Fibroblast of skin of left quadriceps (primary cell): ENCODE measurements at places on chromosomes 7 and 10.

GRCh38 chr10:89362929-89363328, 14.9 kb upstream of the IFIT1B start:
- no peak for DNase-seq

DNA sequence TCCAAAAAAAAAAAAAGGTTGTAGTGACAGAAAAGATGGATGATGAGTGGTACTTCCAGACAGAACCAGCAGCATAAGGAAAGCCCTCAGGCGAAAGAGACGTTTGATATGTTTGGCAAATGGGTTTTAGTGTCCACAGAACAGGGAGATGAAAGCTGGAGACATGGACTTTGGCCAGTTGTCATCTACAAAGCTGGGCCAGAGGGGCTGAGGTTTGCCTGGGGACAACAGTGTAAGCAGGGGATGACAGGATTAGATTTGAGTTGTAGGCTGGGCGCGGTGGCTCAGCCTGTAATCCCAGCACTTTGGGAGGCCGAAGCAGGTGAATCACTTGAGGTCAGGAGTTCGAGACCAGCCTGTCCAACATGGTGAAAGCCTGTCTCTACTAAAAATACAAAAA, 47.8 kb upstream of the ELN start:
- no peak for DNase-seq

GRCh38 chr7:13898957-13899670, 90.4 kb downstream of the ETV1 start:
- no peak for DNase-seq

DNA sequence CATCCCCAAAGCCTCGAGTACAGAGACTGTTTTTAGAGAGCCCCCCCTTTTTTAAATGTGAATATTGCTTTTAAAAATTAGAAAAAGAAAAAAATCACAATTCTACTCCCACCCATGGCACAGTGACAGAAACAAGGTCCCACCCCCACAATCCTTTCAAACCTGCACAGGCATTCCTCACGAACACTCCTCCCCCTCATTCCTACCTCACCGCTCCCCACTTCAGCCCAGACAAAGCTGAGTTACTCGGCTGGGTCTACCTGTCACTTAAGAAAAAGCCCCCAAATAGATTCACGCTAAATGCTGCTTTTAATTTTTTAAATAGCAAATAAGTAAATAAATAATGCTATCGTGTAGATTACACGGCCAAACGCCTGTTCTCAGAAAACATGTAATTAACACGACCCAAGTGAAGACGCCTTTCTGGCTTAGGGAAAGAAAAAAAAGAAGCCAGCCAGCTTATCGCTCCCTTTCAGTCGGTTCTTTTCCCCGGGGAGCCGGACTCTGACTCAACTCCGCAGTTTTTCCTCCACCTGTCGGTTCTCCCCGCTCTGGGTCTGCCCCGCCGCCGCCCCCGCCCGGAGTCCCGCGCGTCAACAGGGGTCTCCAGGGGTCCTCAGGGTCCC, 739 bp downstream of the MPP7 start:
- DNase-seq: no peak

GRCh38 chr10:116045366-116046356, 227.3 kb downstream of the GFRA1 start:
- DNase-seq: no peak

GRCh38 chr10:119461923-119462322, 80.6 kb downstream of the RGS10 start:
- no peak for DNase-seq

- peak; percentile 24 for DNase-seq
Observed at GRCh38 chr7:130695840-130696239, 9.5 kb upstream of the TSGA13 start.

DNA sequence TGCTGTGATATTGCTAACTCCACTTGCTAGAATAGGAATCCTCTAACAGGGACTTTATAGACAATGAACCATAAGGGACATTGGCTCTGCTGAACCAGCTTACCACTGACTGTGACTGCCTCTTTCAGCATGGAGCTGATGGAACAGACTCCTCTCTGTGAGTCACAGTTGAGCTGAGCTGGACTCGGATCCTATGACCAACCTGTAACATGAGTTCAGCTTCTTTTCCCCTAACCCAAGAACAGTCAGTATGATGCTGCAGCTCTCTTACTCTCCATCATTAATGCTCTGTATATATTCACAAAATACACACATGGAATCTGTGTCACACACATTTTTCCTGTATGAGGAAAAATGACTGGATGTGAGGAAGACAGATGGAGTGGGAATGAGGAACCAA, 177.9 kb upstream of the BET1 start:
- peak; percentile 41 for DNase-seq

GRCh38 chr7:134645935-134646334, 718 bp upstream of the BPGM start:
- no peak for DNase-seq

- DNase-seq: no peak
Observed at GRCh38 chr10:128865436-128866195, 601.4 kb upstream of the MGMT start.

GRCh38 chr10:67971311-67971710, 86.9 kb downstream of the SIRT1 start:
- no peak for DNase-seq

GRCh38 chr10:26481914-26482550, 43.9 kb downstream of the APBB1IP start:
- no peak for DNase-seq

GRCh38 chr10:28734938-28735759, 57.8 kb downstream of the BAMBI start:
- DNase-seq: peak; percentile 82

DNA sequence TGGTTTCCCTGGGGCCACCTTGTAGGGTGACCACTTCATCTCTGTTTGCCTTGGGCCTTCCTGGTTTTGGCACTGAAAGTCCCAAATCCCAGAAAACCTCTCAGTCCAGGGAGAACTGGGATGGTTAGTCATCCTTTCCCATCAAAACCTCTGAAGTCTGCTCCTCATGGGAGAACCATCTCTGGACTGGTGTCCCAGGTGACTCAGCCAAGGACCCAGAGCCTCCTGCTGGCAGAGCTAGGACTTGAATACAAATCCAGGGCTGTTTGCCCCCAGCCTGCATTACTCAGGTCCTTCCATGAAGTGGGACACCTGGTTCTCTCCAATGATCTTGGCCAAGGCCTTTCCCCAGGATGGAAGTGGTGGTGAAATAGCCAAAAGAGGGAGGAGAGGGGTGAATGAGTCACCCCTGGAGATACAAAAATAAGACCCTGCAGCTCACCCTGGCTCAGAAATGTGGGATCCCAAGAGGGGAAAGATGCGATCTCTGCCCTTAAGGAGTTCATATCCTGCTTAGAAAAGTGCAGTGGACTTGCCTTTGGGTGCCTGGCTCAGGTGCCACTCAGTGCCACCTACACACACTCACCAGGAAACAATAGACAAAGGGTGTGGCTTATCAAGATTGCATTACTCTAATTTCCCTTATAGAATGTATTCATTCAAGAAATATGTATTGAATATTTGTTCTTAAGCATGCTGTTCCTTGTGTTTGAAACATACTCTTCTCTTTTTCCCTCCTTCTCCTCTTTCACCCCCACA, 22.0 kb downstream of the ADRA2A start:
- no peak for DNase-seq

DNA sequence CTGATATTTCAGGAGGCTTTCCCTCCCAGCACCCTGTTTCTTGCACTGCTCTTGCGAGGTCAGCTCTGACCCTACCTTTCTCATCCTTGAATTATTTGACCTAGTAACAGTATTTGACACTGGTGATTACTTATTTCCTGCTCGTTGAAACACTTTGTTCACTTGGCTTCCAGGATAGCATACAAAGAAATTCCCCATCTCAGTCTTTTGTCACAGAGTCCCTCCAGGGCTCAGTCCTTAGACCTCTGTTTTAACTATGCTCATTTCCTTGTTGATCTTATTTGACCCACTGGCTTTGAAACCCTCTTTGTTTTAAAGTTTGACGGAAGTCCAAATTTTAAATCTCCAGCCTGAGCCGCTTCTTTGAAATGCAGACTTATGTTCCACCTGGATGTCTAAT, 29.9 kb downstream of the BMPR1A start:
- DNase-seq: no peak

DNA sequence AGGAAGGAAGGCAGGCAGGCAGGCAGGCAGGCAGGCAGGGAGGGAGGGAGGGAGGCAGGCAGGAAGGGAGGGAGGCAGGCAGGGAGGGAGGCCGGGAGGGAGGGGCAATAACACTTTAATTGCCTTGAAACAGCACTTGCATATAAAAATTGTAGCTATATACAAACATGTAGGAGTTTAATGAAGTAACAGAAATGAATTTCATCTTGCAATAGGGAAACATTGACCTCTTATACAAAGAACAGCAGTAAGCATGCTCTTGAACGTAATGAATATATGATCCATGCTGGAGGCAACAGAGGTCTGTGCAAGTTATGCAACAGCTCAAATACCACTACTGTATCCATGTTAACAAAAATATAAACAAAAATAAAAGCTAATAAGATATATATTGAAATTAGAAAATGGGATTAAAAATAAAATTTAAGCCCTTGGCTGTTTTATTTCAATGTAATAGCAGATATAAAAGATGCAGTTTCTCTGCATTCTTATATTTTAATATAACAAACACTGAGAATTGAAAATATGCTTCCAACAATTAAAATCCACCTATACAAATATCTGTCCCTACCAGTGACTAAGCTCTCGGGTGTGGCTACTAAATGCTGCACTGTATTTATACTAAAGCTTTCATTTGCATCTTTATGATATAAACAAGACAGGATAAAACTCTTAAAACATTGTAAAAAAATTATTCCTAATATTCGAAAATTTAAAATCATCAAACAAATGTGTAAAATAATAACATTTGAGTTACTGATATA, 50.3 kb downstream of the CACNA2D1 start:
- DNase-seq: no peak

DNA sequence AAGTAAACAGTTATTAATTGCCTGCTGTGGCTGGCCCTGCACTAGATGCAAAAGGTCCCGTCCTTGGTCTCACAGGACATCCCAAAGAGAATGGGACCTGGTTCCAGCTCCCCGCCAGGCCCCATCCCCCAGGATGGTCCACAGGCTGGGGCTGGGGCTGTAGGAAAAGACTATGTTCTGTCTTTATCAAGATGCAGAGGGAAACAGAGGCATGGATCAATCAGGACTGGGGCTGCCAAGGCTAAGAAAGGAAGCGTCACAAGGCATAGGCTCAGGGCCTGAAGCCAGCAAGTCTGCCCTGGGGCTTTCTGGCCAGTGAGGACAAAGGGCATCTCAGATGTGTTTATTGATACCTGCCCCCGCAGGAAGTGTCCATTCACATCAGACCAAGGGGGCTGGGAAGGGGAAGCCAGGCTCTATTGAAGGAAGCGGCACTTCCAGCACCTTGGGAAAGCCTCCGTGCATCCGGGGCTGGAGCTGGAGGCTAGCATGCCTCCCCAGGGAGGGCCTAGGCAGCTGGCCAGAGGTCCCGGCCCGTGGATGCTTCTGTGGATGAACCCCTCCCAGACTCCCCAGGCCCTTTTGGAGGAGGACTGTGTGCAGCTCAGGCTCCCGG, 5.8 kb downstream of the VSIR start:
- DNase-seq: no peak

DNA sequence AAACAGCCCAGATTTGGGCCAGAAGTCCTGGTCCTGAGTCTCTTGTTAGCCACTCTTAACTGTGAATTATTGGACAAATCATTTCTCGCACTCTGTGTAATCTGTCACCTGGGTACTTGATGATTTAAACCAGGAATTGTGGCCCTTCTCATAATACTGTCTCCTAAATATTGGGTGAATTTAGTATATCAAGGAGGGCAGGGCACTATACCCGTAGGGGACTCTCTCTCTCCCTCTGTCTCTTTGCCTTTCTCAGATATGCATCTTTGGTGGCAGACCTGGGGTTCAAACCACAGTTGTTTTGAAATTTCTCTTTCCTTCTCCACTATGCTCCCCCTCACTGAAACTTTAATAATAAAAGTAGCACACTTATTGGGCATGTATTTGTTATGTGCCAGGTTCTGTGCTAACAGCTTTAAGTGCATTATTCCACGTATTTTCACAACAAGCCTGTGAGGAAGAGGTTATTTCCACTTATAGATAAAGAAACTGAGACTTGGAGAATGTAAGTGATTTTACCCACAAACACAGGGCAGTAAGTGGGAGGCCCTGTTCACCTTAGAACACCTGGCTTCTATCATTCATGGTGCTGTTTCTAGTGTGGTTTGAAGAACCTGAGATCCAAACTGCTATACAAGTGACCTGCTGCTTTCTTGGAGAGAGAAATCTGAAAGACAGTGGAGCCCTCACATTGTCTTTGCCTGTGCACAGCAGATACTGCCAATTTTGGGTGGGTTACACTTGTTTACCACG, 11.8 kb downstream of the FAS start:
- no peak for DNase-seq

GRCh38 chr7:1552200-1552599, 3.8 kb downstream of the TMEM184A start:
- DNase-seq: no peak

DNA sequence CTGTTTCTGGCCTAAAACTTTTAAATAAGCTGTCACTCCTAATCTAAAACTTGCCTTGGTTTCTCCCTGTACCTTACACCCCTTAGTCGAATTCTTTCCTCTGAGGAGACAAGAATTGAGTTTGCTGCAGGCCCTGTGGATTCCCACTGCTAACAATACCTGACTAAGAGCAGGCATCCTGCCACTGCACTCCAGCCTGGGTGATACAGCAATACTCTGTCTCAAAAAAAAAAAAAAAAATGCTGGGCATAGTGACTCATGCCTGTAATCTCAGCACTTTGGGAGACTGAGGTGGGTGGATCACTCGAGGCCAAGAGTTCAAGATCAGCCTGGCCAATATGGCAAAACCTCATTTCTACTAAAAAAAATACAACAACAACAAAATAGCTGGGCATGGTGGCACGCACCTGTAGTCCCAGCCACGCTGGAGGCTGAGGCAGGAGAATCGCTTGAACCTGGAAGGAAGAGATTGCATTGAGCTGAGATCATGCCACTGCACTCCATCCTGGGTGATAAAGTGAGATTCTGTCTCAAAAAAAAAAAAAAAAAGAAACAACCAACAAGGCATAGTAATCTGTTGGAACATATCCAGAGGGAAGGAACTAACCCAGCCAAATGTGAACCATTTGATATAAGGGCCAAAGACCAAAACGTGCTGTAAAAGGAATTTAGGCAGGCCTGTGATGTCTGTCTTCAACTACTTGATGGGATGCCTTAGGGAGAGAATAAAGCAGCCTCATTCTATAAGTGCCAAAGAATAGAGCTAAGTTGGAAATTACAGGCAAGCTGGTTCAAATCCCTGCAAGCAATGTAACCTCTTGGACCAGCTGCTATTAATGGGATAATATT, 732.7 kb upstream of the AUTS2 start:
- peak; percentile 11 for DNase-seq
